Stomach (tissue), 19 donors: ENCODE measurements at places on chromosomes 7 and 10. TPM values are rescaled to one million over a fixed set of nuclear protein-coding genes. Genes with fewer than 3 reads are reported as not detected.

DNA sequence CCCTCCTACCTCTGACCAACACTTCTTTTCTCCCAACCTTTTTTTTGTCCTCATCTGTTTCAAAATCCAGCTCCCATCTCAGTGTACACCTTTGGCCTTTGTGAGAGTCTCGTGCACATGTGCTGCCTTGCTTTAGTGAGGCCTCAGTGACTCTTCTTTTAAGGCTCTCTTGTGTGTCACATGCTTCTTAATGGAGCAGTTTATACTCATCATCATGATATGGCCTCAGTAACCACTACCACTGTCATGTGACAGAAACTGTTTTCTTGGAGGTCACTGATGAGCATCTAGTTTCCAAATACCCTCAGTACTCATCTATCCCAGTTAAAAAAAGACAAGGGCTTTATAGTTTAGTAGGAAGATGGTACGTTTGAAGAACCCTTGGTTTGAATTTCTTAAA lies 8.1 kb upstream of the ARHGAP22 start:
- H3K27me3 ChIP-seq: no peaks in the 10 kb centered on the region
- no peak overlapping the region for H3K27ac ChIP-seq
- DNase-seq: no peak

GRCh38 chr7:74290553-74290950 lies 1.3 kb downstream of the CLIP2 start:
- H3K4me1 ChIP-seq: peaks cover 66% of the 10 kb centered on the region

GRCh38 chr7:135259702-135260101 lies 26.1 kb downstream of the STRA8 start:
- no peak for DNase-seq
- H3K4me3 ChIP-seq: no peak overlapping the region
- H3K36me3 ChIP-seq: no peaks in the 10 kb centered on the region
- no peak overlapping the region for H3K27ac ChIP-seq

DNA sequence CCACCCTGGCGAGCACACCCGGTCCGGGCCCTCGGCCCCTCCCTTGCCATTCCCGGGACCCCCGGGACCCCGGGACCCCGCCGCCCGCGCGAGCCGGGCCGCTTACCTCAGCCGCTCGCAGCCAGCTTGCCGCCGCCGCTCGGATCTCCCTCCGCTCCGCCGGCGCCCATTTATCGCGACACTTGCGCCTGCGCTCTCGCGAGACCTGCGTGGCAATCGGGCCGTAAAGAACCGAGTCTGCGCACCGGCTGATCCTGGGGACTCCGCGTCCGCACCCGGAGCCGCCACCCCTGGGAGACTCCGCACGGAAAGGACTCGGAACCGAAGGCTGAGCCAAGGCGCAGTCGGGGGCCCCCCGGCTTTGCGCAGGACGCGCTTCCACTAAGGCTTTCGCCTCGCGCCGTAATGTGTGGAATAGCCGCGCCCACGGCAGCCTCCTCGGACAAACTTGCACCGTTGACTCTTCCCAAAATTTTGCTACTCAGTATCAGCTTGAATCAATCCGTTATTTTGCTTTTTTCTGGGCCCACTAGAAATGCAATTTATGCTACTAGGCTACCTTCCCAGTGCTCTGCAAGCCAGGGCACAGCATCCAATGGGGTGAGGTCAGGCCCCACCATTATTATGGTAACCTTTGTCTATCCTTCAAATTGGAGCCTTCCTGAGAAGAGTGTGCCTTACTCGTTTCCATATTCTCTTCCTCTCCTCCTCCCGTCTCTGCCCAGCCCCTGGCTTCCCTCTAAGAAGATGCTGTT lies at the start of gene MAD1L1:
Gene MAD1L1 (minus strand): TSS at position 180 of the 755 bp plus-strand sequence. CDS start 2,812 bp downstream, outside the sequence.
- H3K27ac ChIP-seq: peak within 1 kb of the TSS; percentile 72
- H3K4me1 ChIP-seq: peaks cover 35% of the 10 kb centered on the region
- peak within 1 kb of the TSS; percentile 97 for H3K4me3 ChIP-seq
- peaks cover 53% of the 10 kb centered on the region for H3K36me3 ChIP-seq

GRCh38 chr10:43259213-43259991 lies 7.5 kb downstream of the RASGEF1A start:
- DNase-seq: no peak
- no peak overlapping the region for H3K27ac ChIP-seq
- H3K4me3 ChIP-seq: no peak overlapping the region
- H3K36me3 ChIP-seq: no peaks in the 10 kb centered on the region

DNA sequence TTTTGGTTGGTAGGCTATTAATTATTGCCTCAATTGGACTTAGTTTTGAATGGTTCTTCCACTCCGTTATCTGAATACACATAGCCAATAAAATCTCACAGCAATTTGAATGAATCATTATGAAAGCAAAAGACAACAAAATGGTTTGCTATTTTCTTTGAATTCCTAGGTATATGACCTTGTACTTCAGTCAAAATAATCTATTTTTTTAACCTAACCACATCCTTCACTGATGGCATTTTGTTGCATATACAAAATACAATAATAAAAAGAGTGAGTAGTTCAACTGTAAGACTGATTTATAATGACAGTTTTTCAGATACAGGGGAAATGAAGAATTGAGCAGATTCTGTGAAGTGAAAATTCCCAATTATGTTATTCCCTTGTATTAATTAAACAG lies 433.1 kb downstream of the HTR7 start:
- H3K27me3 ChIP-seq: no peaks in the 10 kb centered on the region
- H3K36me3 ChIP-seq: no peaks in the 10 kb centered on the region
- no peak overlapping the region for H3K4me3 ChIP-seq
- no peak for DNase-seq

- no peaks in the 10 kb centered on the region for H3K36me3 ChIP-seq
- H3K27me3 ChIP-seq: no peaks in the 10 kb centered on the region
- no peak overlapping the region for H3K4me3 ChIP-seq
- peak; percentile 64 for DNase-seq
- H3K27ac ChIP-seq: no peak overlapping the region
- no peaks in the 10 kb centered on the region for H3K4me1 ChIP-seq
Observed at GRCh38 chr10:15419279-15419874, 48.3 kb upstream of the FAM171A1 start.

- no peak overlapping the region for H3K27ac ChIP-seq
- H3K36me3 ChIP-seq: no peaks in the 10 kb centered on the region
- no peak for DNase-seq
- H3K27me3 ChIP-seq: no peaks in the 10 kb centered on the region
- no peak overlapping the region for H3K4me3 ChIP-seq
- H3K4me1 ChIP-seq: no peaks in the 10 kb centered on the region
Observed at GRCh38 chr7:107077699-107078516, 33.4 kb downstream of the PRKAR2B start.

The AASS gene
- 25.1 TPM for total RNA-seq

The ZWINT gene
- total RNA-seq: 4.5 TPM

The ZNF365 gene
- not detected for total RNA-seq

DNA sequence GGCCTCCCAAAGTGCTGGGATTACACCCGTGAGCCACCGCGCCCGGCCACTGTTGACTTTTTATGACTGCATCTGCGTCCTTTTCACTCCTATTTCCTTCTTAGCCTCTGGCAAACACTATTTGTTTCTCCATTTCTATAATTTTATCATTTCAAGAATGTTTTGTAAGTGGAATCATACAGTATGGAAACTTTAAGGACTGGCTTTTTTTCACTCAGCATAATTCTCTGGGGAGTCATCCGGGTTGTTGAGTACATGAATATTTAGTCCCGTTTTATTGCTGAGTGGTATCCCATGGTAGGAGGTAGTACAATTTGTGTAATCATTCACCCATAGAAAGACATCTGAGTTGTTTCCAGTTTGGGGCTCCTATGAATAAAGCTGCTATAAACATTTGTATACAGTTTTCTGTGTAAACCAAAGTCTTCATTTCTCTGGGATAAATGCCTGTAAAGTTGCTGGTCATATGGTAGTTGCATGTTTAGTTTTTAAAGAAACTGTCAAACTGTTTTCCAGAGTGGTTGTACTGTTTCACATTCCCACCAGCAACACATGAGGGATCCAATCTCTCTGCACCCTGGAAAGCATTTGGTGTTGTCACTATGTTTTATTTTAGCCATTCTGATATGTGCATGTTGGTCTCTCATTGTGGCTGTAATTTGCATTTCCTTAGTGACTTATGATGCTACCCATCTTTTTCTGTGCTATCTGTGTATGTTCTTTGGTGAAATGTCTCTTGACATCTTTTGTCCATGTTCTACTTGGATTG lies 139.6 kb upstream of the EEPD1 start:
- H3K36me3 ChIP-seq: no peaks in the 10 kb centered on the region
- H3K4me1 ChIP-seq: no peaks in the 10 kb centered on the region
- no peak overlapping the region for H3K4me3 ChIP-seq
- DNase-seq: no peak

DNA sequence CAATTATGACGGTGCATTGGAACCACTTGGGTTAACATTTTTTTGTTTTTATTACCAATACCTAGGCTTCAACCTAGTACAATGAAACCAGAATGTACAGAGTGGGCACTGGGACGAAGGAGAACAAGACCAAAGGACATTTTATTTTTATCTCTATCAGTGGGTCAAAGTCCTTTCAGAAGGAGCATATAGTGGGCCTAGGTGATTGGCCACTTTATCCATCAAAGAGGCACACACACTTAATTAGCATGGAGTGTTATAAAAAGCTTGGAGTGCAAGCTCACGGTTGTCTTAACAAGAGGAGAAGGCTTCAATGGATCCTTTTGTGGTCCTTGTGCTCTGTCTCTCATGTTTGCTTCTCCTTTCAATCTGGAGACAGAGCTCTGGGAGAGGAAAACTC lies at the start of gene CYP2C19:
Gene CYP2C19 (plus strand): TSS at position 289 of the 400 bp plus-strand sequence. CDS start 25 bp downstream, at position 314.
- no peak for DNase-seq
- H3K27ac ChIP-seq: no peak within 1 kb of the TSS
- no peak within 1 kb of the TSS for H3K4me3 ChIP-seq
- H3K4me1 ChIP-seq: no peaks in the 10 kb centered on the region

GRCh38 chr7:127928852-127929251 lies 102.4 kb downstream of the LRRC4 start:
- peaks cover 41% of the 10 kb centered on the region for H3K4me1 ChIP-seq
- no peak for DNase-seq
- H3K27me3 ChIP-seq: no peaks in the 10 kb centered on the region
- no peak overlapping the region for H3K4me3 ChIP-seq

DNA sequence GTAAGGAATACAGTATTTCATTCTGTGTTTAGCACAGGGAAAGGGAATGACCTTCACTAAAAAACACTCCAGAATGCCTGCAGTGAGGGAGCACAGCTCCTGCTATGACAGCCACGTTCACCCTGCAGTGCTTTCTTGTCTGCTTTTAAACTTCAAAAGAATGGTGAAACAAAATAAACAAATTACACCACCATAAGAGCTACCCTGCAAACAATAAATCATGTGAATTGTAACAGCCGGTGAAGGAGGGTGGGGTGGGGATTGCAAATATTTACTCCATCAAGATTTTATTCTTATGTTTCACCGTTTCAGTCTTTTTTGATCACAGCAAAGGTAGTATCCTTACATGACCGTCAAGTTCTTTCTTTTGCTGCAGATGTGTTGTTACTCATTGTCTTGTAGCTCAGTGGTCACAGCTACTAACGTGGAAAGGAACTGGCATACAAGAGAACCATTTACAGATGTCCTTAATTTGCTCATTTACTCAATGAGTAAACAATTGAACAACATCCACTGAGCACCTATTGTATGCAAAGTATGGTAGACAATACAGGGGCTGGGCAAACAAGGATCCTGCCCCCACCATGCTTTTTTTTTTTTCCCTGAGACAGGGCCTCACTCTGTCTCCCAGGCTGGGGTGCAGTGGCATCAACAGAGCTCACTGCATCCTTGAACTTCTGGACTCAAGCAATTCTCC lies 4.1 kb upstream of the CHN2 start:
- H3K27me3 ChIP-seq: peaks cover 12% of the 10 kb centered on the region
- no peaks in the 10 kb centered on the region for H3K36me3 ChIP-seq
- no peak overlapping the region for H3K27ac ChIP-seq
- peaks cover 35% of the 10 kb centered on the region for H3K4me1 ChIP-seq
- DNase-seq: no peak

GRCh38 chr10:75102830-75103673 lies 8.4 kb upstream of the SAMD8 start:
- no peaks in the 10 kb centered on the region for H3K36me3 ChIP-seq
- H3K4me1 ChIP-seq: peaks cover 15% of the 10 kb centered on the region
- no peak for DNase-seq
- H3K27ac ChIP-seq: no peak overlapping the region
- H3K27me3 ChIP-seq: no peaks in the 10 kb centered on the region
- H3K4me3 ChIP-seq: no peak overlapping the region

DNA sequence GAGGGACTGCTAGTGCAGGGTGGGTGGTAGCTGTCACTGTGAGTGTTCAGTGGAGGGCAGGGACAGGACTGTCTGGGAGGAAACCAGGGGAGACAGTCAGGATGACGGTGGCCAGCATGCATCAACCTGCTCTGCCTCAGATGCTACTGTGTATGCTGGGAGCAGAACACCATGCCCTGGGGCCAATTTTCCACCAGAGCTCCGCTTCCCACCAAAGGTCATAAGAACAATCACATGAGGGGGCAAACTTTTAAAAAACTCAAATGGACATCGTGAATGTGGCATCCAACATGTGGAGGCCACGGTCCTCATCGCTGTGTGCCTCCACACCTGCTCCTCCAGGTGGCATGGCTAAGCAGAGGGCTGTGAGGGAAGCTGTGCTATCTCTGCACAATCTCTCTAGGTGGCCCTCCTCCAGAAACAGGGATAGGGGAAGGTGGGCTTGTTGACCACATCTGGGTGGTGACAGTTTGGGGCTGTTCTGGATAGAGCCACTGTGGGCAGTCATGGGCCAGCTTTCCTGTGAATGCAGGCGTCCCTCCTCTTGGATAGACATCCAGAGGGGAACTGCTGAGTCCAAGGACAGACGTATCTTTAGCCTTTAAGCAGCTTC lies 411.0 kb downstream of the PTPRN2 start:
- H3K27me3 ChIP-seq: no peaks in the 10 kb centered on the region
- no peak for DNase-seq
- no peak overlapping the region for H3K27ac ChIP-seq
- H3K36me3 ChIP-seq: peaks cover 5% of the 10 kb centered on the region
- no peak overlapping the region for H3K4me3 ChIP-seq

- no peak overlapping the region for H3K27ac ChIP-seq
- H3K36me3 ChIP-seq: no peaks in the 10 kb centered on the region
- no peak overlapping the region for H3K4me3 ChIP-seq
- no peaks in the 10 kb centered on the region for H3K4me1 ChIP-seq
Observed at GRCh38 chr7:140601566-140602174, 38.9 kb downstream of the DENND2A start.

The WASL gene
- 23.7 TPM for total RNA-seq

The ADO gene
- total RNA-seq: 15.8 TPM

DNA sequence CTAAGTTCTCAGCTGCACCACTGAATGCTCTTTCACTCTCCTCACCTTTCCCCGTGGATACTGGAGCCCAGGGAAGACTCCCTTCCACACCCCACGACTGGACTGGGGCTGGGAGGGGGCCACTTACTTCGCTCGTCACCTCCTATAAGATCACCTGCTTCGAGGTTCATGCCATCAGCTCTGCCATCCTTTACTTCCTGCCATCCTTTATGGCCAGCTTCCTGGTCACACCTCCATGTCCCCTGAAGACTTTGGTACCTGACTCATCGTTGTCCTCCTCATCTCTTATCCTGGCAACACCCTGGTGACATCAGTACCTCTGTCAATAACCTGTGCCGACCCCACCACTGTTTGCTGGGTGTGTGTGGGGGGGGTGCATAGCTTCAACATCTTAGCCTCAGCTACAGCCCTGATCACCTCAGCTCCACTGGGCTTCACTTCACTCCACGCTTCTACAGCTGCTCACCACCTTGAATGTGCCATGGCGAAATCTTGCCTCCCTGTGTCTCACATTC lies 8.7 kb upstream of the VDAC2 start:
- no peaks in the 10 kb centered on the region for H3K27me3 ChIP-seq
- peaks cover 6% of the 10 kb centered on the region for H3K4me1 ChIP-seq
- H3K27ac ChIP-seq: no peak overlapping the region
- no peaks in the 10 kb centered on the region for H3K36me3 ChIP-seq
- DNase-seq: peak; percentile 38

- H3K4me1 ChIP-seq: no peaks in the 10 kb centered on the region
- H3K27ac ChIP-seq: peak overlapping the region; percentile 18
- no peak for DNase-seq
- H3K27me3 ChIP-seq: no peaks in the 10 kb centered on the region
- no peak overlapping the region for H3K4me3 ChIP-seq
- H3K36me3 ChIP-seq: no peaks in the 10 kb centered on the region
Observed at GRCh38 chr7:50356945-50357268, 52.4 kb downstream of the IKZF1 start.
